Liver (tissue), 10 donors: ENCODE measurements at places on chromosomes 7 and 10. TPM values are rescaled to one million over a fixed set of nuclear protein-coding genes. Genes with fewer than 3 reads are reported as not detected.
A peak's percentile ranks its signal among the peaks of the same experiment; 100 is the strongest.

- DNase-seq = no peak
Measured at GRCh38 chr7:101172854-101173751, 7.0 kb downstream of the NAT16 start.

DNA sequence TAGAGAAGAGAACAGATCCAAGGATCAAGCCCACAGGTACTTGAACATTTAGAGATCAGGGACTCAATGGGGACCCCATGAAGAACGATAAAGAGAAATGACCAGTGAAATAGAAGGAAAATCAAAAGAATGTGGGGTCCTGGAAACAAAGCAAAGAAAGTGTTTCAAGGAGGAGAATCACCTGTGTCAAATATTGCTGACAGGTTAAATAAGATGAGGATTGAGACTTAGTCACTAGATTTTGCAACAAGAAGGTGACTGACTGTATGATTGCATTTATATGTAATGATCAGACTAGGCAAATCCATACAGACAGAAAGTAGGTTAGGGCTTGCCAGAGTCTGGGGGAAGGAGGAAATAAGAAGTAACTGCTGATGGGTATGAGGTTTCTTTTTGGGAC lies 254.9 kb upstream of the NPY start:
- DNase-seq = no peak

DNA sequence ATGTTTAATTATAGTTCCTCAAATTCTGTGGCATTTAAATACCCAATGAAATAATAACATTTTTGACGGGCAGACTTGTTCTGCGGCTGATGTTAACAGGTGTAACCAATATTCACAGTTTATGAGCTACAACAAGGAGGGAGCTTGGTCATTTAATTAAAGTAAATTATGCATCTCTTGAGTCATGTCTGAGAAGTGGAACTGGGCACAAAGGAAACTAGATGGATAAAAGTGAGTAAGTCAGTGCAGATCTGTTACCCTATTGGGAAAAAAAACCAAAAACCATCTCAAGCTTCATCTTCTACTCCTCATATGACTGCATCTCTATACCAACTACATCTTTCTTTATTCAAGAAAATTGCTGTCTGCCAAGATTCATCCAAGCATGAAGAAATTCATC lies 24.0 kb downstream of the ANKRD22 start:
- no peak for DNase-seq

Gene PAPSS2
- total RNA-seq = 86.5 TPM

Gene FAM24B
- 2.0 TPM for total RNA-seq

DNA sequence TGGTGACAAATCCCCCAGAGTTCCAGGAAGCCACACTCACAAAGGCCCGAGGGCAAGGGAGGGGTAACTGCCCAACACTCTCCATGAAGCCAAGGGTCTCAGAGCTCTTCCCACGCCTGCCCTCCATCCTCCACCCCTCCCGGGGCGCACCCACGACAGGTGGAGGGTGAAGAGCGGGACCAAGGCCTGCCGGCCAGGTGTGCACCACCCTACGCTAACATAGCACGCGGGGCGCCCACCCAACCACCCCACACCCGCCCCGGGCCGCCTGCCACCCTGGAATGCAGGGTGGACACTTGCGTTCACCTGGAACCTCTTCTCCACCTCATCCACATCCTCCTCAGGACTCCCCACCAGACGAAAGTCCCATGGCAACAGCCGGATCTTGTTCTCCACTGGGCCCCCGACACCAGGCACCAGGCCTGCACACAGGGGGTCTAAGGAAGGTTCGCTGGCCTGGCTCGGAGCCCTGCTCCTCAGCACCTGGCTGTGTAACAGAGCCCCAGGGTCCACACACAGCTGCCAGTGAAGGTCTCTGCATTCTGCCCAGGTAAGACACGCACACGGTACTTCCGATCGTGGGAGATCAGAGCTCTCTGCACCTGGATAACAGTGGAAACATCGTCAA lies 32.7 kb downstream of the MAD1L1 start:
- peak; percentile 16 for DNase-seq

Gene CALML3
- total RNA-seq = not detected

DNA sequence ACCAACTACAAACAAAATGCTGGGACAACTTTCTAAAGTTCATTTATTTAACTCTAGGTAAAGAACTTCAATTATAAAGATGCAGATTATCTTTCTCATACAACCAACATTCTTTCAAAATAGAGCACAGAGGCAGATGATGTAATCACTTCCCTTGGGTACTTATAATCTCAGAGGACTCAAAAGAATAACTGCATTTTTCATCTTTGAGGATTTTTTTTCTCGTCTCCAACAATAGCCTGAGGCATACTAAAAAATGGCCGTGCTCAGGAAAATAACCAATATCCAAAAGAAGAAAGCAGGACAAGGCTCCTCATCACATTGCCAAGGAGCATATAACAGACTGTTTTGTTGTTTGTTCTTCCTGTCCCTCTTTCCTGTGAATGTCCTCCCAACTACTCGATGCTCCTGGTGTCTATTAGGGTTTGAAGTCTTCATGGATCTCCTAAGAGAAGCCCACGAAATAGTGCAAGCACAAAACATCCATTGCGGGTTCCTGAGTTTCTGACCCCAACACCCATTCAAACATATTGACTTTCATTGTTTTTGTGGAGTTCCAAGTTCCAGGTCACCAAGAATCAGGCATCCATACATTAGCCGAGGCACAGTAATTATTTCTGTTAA lies 182.9 kb downstream of the SORCS1 start:
- DNase-seq = no peak

Gene AKR1C2
- 63.8 TPM for total RNA-seq

Gene RNF32
- 0.59 TPM for total RNA-seq

Gene HECW1
- 0.05 TPM for total RNA-seq

Gene EPO
- total RNA-seq = 1.3 TPM
